Left lung (tissue), 14 donors: ENCODE measurements at places on chromosomes 2 and 18.

DNA sequence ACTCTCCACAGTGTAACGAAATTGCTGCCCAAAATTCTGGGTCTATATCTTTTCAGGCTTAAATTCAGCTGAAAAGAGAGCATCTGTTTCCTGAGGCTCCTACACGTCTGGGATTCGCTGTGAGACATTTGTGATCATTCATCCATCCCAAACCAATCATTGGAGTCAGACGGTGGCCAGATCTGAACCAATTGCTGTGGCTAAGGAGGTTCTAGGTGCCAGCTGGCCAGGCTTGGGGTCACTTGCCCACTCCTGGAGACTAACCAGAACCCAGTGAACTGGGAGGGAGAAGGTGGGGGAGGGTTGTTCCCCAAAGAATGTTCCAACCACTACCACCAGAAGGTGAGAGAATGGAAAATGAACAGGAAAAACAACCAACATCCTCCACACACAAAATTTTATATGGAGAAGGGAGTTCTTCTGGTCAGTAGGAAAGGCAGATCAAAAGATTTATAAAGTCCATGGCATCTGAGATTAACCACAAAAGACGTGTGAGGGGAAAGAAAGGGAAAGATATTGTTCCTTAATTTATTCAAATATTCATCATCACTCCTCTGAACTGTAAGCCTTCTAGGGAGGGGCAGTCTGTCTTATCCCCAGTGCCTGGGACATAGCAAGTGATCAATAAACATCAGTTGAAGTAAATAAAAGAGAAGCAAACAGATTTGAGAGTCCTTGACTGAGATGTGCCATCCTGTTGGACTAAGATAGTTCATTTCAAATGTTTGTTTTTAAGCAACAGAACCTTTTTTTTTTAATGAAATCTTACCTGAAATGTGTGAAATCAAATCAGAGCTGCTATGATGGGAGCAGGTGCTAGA, 3.0 kb upstream of the RTKN start:
- H3K4me3 ChIP-seq, result no peak overlapping the region
- H3K36me3 ChIP-seq, result no peaks in the 10 kb centered on the region

- no peaks in the 10 kb centered on the region for H3K27me3 ChIP-seq
- H3K36me3 ChIP-seq, result peaks cover 62% of the 10 kb centered on the region
- no peak for DNase-seq
- H3K4me1 ChIP-seq, result no peaks in the 10 kb centered on the region
These were observed 32.1 kb downstream of the ME2 start for GRCh38 chr18:50911006-50911405.

GRCh38 chr2:33673937-33674336, 74.8 kb upstream of the FAM98A start:
- no peaks in the 10 kb centered on the region for H3K36me3 ChIP-seq
- DNase-seq, result peak; percentile 14
- H3K4me3 ChIP-seq, result no peak overlapping the region
- H3K27me3 ChIP-seq, result no peaks in the 10 kb centered on the region

DNA sequence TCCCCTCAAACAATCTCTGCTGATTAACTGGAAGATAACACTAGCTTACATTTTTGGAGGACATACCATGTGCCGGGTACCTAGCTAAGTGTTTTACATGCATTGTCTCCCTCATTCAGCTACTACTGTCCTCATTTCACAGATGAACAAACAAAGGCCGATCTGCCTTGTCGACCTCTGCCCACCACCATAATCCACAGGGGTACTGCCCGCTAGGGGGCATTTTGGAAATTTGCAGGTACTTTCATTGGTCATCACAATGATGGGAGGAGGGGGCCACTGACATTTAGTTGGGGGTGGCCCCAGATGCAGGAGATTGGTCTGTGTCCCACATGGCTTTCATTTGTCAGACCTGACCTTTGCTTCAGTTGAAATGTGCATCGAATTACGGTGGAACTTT, 3.9 kb upstream of the TMEM163 start:
- H3K27ac ChIP-seq, result no peak overlapping the region
- no peak for DNase-seq
- H3K27me3 ChIP-seq, result peaks cover 54% of the 10 kb centered on the region
- H3K4me1 ChIP-seq, result no peaks in the 10 kb centered on the region
